ENCODE measurements at places on chromosomes 2 and 18.

GRCh38 chr2:145503511-145503910 lies 983.6 kb upstream of the ZEB2 start:
- no peak for DNase-seq

GRCh38 chr2:168208652-168209051 lies 38.7 kb downstream of the STK39 start:
- no peak for DNase-seq

DNA sequence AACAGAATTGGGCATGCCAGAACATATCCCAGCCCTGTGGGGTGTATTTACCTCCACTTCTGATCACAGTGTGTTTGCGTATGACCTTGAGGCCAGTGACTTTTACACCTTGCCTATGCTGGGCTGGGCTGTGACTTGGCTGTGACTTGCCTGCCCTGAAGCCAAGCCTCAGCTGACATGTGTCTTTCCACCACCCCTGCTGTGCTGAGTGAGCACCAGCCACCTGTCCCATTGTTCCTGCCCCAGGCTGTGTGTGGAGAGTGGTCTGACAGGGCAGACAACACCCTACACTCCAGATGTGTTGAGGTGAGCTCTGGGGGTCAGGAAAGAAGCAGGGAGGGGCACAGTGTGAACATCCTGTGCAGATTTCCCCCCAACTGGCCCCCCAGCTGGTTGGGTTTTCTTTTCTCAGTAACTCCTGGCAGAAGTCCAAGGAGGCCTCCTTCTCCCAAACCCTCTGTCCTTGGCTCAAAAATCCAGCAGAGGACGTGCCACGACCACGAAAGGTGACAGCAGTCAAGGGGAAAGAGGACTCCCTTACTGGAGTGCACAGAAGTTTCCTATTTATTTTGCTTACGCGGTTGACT lies 5.1 kb upstream of the STEAP3 start:
- DNase-seq: no peak

DNA sequence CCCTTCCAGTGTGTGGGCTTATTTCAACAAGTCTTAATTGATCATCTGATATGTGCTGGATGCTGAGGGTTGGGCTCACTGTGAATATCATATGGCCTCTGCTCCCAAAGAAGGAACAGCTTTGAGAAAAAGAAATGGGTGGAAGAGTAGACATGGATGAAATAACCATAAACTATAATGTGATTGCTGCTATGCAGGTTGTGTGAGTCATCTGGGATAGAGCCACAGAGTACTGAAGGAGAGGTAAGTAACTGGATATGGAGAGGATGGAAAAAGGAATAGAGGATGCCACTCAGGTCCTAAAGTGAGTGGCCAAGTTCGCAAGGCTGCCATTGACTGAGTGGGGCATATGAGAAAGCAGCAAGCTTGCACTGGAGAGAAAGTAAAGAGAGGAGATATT lies 8.7 kb upstream of the DSG2 start:
- DNase-seq: no peak

- no peak for DNase-seq
Observed at GRCh38 chr2:110650346-110650745, 27.5 kb downstream of the BUB1 start.

GRCh38 chr2:170176212-170176611 lies 1.7 kb upstream of the MYO3B start:
- no peak for DNase-seq

GRCh38 chr2:207227062-207227748 lies 61.5 kb upstream of the KLF7 start:
- DNase-seq: no peak

DNA sequence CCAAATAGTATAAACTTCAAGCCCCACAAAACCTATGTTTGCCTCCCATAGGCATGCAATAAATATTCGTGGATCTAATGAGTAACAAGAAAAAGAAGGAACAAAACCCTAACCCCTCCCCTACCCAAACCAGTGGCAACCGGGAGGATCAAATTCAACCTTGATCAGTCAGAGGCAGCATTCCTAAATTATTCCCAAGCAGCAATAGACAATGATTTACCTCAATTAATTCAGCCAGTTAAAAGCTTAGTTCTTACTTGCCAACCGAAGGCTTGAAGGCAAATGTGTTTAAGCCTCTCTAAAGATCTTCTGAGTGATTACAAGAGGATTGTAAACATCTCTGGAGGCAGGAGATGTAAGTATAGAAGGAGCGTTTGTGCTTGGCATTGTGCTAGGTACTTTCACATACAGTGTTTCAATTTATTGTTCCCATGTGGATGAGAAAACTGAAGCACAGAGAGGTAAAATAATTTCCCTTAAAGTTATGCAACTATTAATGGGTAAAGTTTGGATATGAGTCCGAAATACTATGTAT lies 197.7 kb downstream of the MTX2 start:
- DNase-seq: no peak

- DNase-seq: no peak
Observed at GRCh38 chr2:192216336-192216735, 21.6 kb upstream of the TMEFF2 start.

GRCh38 chr2:120465701-120465988 lies 119.7 kb downstream of the INHBB start:
- DNase-seq: no peak

DNA sequence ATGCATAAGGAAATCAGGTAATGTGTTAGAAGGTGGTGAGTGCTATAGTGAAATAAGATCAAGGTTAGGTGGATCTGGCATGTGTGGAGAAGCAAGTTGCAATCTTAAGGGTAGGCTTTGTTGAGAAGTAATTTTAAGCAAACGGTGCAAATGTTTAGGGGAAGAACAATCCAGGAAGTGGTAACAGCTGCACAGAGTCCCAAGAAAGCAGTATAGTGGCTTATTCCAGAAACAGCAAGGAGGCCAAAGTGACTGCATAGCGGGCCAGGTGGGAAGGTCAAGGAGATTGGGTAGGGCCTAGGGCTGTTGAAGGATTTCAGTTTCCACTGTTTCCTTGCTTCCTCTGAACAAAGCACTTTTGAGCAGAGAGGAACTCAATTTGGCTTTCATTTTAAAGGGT lies 30.0 kb upstream of the RAB1A start:
- no peak for DNase-seq

DNA sequence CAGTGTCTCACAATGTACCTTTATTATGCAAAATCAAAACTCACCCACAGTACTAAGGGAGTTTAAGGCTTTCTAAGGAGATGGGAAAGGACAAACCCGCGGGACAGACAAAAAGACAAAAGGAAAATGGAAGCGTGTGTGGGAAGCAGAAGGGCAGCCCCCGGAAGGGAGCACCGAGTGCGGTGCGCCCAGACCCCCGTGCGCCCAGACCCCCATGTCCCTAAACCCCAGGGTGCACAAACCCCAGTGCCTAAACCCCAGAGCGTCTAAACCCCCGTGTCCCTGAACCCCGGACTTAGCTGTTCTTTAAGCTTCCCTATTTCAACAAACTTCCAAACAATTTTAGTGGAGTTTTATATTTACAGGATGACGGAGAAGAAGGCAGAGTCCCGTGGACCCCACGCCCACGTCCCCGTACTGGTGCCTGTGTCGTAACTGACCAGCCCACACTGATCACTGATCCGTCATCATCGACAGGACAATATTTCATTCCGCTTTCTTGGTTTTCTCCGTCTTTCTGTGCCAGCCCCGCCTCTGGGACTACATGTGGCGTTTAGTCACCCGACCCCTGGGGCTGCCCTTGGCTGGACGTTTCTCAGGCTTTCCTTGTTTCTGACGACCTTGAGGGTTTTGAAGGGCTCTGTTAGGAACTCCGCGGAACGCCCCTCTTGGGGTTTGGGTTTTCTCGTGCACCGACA lies 76.9 kb downstream of the RTP5 start:
- no peak for DNase-seq

DNA sequence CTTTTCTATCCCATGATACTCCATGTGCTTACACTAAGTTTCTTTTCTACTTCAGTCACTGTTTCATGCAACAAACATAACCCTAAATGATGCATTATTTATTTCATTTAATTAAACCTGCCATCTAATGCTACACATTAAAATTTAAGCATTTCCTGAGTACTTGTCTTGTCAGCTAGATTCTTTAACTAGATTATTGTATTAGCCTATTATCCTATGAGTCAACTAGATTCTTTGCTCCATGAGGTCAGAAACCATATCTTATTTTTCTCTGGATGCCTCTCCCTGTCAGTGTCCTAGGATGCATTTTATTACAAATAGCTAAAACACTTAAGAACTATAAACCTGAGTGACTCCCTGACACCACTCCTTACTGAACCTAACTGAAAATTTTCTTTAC lies 652.4 kb downstream of the SLC4A3 start:
- DNase-seq: no peak

DNA sequence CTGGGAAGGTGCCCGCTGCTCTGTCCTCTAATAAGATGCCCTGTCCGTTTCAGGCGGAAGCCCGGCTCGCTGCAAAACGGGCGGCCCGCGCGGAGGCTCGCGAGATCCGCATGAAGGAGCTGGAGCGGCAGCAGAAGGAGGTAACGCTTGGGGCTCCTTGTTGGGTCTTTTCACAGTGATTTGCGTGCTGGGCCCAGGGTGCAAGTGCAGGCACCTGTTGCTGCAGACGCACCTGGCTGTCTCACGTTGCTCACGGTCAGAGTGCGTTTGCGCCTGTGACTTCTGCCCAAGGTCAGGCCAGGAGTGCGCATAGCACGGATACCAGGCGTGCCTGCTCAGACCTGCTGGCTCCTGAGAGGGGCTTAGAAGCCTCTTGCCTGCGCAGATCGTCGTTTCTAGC lies 81.1 kb downstream of the LRRFIP1 start:
- DNase-seq: no peak

DNA sequence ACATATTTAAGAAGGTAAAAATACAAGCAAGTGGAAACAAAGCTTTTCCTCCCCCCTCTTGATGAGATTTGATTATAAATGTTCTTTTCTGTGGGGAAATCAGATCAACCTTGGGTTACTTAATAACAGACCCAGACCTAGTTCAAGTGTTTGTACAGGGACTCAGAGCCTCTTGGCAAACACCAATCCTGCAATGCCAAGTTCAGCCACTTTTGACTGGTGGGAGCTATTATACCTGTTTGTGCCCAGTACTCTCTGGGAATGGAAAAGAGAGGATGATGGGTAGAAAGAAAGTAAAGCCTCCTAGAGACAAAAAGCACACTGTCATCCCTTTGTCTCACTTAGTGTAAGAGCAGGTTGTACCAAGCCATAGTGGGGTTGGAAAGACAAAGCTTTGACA lies 63.8 kb upstream of the EPHA4 start:
- DNase-seq: no peak

- no peak for DNase-seq
Observed at GRCh38 chr2:202079310-202079709, 6.3 kb downstream of the KIAA2012 start.

GRCh38 chr18:55856229-55856628 lies 268.2 kb upstream of the TCF4 start:
- no peak for DNase-seq

- no peak for DNase-seq
Observed at GRCh38 chr2:107338059-107338458, 452.1 kb upstream of the ST6GAL2 start.

DNA sequence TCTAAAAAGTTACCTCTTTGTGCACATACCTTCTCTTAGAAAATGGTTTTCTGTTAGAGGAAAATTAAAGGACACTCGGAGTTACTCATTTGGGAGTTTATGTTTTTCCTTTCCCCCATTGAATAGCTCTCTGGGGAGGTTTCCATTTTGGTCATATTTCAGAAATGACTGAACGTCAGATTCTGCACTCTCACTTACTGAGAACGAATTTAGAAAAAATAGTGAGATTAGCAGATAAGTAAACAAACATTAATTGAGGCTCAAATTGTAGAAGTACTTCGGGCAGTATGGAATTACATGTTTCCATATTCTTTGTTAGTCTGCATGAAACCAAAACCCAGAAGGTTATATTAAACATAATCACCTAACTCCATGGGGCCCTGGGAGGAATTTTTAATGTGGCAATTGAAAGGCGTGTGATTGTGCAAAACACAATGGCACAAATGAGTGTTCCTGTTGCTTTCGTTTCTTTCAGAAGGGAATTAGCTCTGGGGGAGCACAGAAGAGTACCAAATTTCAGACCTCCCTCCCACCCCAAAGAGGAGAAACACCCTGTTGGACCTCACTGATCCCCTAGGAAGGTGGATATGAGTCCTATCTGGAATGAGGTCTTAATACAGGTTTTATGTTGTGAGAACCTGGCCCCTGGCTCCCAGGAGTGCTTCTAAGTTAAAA lies 212.3 kb downstream of the BCL2 start:
- DNase-seq: no peak

DNA sequence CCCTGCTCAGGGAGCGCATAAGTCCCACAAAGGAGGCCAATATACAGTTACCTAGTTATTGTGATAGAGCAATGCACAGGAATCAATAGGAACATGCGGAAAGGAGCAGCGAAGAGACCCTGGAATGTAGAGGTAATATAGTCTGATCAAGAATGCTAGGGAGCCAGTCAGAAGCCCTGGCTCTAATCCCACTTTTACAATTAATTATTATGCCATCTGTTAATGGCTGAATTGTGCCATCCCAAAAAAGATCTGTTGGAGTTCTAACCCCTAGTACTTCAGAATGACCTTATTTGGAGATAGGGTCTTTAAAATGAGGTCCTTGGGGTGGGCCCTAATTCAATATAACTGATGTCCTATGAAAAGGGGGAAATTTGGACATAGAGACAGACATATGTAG lies 7.7 kb upstream of the SPATS2L start:
- no peak for DNase-seq

- DNase-seq: no peak
Observed at GRCh38 chr18:26802330-26803200, 62.9 kb downstream of the AQP4 start.

DNA sequence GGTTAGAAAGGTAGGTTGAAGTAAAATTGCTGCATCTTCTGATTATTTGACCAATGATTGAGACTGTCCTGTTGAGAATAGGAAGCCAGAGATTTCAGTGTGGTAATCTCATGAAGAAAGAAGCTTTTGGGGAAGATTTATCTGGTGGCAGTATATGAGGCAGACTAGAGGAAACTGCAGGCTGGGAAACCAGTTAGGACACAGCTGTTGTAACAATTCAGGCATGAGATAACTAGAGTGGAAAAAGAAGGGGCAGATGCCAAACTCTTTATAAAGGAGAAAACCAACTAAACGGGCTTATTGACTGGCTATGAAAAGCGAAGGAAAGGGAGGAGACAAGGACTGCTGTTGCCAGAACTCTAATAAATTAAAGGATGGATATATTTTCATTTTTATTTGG lies 155.6 kb downstream of the TTC27 start:
- no peak for DNase-seq

GRCh38 chr18:13425357-13426091 lies 207.0 kb downstream of the LDLRAD4 start:
- DNase-seq: no peak

All from stimulated activated CD8-positive, alpha-beta memory T cell treated with anti-CD3 and anti-CD28 coated beads, Interleukin-4, amount 100 ng/mL, for 1 hour (primary cell).